ENCODE measurements at places on chromosomes 5 and 9.

GRCh38 chr9:14424983-14425382 is 111.0 kb upstream of the NFIB start:
- DNase-seq: no peak

DNA sequence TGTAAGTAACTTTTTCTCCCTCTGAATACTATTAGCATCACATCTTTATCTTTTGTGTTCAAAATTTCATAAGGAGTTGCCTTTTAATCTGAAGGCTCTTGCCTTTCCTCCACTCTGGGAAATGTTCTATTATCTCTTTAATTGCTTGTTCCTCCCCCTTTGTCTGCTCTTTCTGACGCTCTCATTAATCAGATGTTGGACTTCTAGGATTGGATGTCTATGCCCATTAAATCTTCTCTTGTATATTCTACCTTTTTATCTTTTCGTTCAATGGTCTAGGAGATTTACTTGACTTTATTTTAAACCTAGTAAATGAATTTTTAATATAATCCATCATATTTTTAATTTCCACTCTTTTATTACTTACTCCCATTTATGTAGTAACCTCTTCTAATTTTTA is 76.7 kb downstream of the MARCHF3 start:
- no peak for DNase-seq

DNA sequence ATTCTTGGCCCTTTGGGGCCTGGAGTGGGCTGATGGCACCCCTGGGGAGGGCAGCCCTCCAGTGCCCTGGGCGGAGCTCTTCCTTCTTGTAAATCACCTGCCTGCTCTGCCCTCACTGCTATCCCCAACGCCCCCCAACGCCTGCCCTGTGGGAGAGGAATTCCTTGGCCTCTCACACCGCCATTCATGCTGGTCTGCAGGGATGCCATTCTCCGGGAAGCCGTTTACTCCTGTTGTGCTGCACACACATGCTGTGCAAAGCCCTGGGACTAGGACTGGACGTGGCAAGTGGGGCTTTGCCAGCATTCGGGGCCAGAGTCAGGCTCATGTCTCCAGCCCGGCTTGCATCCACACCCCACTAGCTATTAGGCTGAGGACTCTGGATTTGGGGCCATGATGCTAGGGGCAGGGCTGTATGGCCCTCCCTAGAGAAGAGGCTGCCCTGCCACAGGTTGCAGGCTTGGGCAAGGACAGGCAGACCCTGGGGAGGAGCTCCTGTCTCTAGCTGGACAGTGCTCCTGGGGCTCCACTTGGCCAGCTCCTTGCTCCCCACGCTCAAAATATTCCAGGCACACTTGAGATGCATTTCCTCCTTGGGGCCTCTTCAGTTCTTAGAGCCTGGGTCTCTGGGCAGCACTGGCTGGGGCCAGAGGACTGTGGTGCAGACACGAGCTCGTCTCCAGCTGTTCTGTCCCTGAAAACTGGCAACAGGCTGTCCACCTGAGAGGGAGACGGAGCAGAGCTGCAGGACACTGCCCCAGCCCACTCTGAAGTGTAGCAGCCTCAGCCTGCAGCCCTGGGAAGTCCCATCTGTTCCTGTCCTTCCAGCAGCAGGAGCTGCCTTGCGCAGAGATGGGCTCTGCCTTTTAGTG is 226.9 kb downstream of the CACNA1B start:
- DNase-seq: no peak

DNA sequence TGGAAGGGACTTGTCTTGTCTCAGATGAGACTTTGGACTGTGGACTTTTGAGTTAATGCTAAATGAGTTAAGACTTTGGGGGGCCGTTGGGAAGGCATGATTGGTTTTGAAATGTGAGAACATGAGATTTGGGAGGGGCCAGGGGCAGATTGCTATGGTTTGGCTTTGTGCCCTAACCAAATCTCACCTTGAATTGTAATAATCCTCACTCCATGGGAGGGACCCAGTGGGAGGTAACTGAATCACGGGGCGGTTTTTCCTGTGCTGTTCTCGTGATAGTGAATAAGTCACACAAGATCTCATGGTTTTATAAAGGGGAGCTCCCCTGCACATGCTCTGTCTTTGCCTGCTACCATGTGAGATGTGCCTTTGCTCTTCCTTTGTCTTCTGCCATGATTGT is 72.1 kb downstream of the RAI14 start:
- DNase-seq: no peak

DNA sequence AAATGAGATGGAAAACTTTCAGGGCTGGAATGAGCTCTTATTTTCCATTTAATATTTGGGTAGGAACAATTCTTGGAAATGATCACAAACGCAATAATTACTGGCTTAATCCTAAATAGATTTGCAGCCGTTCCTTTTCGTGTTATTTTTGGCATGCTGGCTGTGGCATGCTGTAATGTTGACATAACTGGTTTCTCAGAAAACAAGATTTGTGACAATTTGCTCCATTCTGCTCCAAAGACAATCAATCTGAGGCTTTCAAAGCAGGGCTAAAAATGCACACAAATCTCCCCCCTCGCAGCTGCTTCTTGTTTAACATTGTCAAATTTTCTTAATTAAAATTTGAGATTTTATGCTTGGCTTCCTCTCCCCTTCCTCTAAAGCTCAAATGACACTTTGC is 151.2 kb downstream of the TTC39B start:
- no peak for DNase-seq

- no peak for DNase-seq
Observed at GRCh38 chr9:17624571-17624970, 45.7 kb downstream of the SH3GL2 start.
